ENCODE measurements at places on chromosomes 4 and X.

DNA sequence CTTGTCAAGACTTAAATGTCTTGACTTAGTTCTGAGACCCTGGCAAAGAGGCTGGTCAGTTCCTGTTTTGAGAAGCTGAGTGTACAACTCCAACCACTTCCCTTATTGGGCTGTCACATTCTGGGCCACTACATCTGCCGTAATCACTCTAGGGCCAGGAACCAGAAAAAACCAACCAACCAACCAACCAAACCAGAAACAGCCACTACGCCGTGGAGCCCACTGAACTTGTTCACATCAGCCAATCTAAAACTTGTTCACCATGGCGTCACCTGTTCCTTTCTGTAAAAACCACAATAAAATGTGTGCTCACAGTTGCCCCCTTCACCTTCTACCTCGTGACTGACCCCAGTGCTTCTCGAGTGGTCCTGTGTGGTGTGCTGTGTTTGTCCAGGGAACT lies 107.3 kb downstream of the JADE1 start:
- DNase-seq, result no peak

GRCh38 chr4:11593576-11594116 lies 165.0 kb upstream of the HS3ST1 start:
- DNase-seq, result no peak

DNA sequence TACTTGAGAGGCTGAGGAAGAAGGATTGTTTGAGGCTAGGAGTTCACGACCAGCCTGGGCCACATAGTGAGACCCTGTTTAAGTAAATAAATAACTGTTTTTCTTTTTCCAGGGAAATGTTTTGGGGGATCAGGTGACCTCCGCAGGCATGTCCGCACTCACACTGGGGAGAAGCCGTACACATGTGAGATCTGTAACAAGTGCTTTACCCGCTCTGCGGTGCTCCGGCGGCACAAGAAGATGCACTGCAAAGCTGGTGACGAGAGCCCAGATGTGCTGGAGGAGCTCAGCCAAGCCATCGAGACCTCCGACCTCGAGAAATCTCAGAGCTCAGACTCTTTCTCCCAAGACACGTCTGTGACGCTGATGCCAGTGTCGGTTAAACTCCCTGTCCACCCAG lies 30.5 kb downstream of the ZBTB49 start:
- no peak for DNase-seq

DNA sequence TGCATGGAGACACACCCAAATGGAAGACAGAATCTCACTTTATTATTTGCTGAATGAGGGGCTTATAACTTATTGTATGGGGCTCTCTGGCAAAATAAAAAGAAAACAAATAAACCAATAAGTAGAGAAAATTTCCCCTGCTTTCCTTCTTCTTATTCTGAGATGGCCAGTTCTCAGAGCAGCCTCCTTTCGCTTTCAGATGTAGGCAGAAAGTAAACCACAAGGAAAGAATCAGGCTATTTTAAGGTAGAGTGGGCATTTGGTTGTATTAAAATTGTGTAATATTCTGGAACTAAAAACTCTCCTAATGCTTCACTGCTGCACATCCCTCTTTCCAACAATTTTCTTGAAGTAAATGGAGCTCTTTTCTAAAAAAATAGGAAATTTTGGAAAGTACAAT lies 241.8 kb downstream of the GALNTL6 start:
- DNase-seq, result no peak

DNA sequence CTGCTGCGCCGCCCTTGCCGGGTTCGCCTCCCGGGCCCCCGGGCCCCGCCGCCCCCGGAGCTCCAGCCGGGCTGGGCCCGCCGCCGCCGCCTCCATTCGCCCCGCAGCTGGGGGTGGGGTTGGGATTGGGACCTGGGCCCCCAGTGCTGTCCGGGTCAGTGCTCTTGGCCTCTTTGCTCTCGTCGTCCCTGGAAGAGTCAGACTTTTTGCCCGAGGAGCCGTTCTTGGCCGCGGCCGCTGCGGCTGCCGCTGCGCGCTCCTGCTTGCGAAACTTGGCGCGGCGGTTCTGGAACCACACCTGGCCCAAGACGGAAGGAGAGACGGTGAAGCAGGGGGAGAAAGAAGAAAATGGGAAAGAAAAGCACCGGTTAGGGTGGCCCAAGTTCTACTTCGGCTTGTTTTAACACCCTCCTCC lies 2.5 kb downstream of the PHOX2B start:
- no peak for DNase-seq

DNA sequence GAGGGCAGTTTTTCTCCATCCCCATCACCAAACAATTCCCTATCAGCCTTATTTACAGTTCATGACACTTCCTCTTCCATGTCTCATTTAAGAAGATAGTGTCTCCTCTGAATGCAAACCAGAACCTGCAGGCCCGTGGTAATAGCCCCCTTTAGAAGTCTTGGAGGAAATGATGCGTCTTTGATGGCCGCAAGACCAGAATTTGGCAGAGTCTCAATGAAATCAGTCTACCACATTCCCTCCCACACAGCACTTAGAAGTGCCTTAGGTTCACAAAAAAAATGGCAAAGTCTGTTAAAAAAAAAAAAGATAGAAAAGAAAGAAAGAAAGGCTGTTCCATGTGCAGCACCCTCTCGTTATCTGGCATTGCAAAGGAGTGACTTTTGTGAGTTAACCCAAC lies 2.1 kb upstream of the KDR start:
- DNase-seq, result no peak

DNA sequence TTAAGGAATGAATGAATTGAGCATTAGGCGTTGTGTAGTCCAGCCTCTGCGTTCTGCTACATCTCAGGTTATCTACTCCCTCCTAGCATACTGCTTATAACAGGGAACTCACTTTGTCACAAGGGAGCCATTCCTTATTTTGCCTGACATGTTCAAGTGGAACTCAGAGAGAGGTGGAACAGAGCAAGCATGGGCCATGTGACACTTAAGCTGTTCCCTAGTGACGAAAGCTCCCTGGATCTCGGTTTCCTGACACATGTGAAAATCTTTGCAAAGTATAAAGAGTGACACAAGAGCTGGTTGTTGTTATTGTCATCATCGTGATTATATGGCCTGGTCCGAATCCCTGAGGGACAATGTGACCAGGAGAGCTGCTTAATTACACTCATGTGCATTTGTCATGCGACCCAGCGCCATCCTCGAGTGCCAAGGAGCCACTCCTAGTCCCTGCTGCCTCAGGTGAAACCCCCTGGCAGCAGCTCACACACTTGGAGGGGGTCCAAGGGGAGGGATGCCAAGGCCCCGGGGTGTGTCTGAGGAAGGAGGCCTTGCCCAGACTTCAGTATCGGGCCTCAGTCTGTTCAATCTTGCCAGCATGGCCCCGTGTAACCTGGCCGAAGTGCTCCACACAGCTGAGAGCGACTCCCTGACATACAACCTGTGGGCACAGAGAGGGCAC lies 98.5 kb upstream of the MAP3K15 start:
- DNase-seq, result no peak

Data from activated CD4-positive, alpha-beta T cell treated with anti-CD3 and anti-CD28 coated beads for 1 hour (primary cell).